ENCODE measurements at places on chromosomes 13 and 19.

DNA sequence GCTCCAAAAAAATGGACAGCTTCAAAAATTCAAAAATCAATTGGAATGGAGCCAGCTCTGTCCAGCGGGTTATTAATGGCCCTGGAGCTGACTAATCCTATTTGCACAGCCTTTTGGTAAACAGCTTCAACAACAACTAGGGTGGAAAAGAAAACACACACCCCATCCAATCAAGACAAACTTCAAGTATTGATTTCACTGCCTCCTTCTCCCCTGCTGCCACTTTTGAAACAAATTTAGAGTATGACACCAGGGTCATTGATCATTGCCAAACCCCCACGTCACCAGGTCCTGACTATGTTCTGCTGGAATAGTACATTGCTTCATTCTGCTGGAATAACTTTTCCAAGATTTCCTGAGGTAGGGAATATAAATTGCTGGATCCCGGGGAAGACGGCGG lies 56.8 kb upstream of the GTF3A start:
- no peak for DNase-seq

GRCh38 chr19:2813235-2814160 lies 6.2 kb upstream of the ZNF554 start:
- no peak for DNase-seq

- DNase-seq = no peak
These were observed 9.2 kb upstream of the CLC start for GRCh38 chr19:39746836-39747529.

DNA sequence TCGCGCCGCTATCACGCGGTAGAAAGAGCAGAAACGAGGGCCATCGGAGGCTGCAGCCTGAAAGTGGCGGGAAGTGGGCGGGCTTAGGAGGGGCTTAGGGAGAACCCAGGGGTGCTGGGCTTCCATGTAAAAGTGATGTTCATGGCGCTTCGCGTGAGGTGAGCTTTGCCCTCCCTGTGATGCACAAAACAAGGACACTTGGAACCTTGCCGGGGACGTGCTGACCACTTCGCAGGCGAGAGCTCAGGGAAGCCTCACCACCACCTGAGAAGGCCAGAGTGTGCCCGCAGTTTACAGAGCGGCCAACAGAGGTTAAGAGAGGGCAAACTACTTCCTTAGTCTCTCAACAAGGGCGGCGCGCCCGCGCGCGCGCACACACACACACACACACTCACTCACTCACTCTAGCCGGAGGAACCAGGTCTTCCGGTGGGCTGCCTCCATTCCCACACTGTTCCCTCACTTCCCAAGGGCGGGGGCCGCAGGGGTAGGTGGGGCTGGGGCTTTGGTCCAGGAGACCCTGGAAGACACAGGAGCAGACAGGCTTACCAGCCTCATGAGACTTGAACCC lies 651 bp downstream of the GAPDHS start:
- DNase-seq = peak; percentile 77

DNA sequence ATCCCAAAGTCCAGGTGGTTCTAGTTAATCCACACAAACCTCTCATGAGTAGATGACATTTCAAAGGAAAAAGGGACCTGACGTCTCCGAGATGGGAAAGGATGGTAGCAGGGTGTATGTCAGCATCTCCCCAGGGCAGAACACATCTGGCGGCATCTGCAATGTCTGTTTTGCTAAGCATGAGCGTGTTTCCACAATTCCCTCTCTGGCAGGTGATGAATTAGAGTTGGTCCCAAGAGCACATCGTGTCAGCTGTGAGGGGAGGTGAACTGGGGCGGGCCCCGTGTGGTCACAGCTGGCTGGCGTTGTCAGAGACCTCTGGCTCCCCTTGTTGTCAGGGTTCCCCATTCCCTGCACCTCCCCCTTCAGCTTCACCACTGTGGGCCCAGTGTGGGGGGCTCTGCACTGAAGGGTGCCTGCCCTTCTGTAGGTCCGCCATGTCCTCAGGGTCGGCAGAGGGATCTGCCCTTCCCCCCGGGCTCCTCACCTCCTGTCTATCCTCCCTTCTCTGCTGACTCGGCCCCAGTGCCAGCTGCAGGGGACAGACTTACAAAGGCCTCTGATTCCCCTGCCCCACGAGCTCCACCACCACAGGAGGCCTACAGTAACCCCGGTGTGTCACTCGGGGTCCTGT lies 58.2 kb downstream of the CDADC1 start:
- DNase-seq = no peak

- DNase-seq = no peak
These were observed 44.4 kb upstream of the FARP1 start for GRCh38 chr13:98098516-98098915.

- DNase-seq = no peak
These were observed 149.9 kb upstream of the SOX1 start for GRCh38 chr13:111917086-111917485.

GRCh38 chr13:41742917-41743552 lies 217.9 kb downstream of the VWA8 start:
- DNase-seq = no peak

DNA sequence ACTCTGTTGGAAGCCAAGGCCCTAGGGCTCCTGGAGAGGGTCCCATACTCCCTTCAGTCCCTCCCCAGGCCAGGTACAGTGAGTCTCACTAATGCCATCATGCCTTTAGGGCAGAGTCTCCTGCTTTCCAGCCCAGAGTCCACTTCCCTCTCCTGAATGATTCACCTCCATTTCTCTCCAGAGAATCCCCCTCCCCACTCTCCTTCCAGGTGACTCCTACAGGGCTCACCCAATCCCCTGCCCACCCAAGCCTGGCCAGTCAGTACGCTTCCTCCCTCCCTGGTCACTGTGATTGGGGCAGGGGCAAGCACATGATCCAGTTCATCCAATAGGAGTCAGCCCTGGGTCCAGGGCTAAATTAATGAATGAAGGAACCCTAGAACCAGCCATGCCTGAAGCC lies 35.0 kb upstream of the PNMA8B start:
- DNase-seq = no peak

DNA sequence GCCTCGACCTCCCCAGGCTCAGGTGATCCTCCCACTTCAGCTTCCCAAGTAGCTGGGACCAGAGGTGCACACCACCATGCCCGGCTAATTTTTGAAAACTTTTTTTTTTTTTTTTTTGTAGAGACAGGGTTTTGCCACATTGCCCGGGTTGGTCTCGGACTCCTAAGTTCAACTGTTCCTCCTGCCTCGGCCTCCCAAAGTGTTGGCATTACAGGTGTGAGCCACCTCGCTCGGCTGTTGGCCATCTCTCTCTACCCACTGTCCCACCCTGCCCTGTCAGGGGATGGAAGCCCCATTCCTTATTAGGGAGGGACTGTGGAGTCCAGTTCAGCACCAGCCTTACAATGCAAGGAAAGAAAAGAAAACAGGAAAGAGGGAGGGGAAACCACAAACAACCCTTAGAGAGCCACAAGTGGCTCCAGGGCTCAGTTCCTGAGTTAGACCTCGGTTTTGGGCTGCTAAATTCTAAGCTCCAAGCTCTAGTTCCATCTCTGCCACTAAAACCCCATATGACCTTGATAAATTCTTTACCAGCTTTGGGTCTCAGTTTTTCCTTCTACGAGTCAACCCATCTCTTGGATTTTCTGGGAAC lies 31.7 kb downstream of the ACTL9 start:
- DNase-seq = no peak

DNA sequence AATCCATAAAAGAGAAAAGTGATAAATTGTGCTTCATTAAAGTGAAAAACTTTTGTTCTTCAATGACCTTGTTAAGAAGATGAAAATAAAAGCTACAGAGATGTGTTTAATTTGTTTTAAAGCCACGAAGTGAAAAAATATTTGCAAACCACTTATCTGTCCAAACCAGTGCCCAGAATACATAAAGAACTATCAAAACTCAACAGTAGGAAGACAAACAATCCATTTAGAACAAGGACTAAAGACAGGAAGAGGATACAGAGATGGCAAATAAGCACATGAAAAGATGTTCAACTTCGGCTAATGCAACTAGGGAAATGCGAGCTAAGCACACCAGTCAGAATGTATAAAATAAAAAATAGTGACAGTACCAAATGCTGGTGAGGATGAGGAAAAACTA lies 15.0 kb downstream of the GJB6 start:
- DNase-seq = no peak

DNA sequence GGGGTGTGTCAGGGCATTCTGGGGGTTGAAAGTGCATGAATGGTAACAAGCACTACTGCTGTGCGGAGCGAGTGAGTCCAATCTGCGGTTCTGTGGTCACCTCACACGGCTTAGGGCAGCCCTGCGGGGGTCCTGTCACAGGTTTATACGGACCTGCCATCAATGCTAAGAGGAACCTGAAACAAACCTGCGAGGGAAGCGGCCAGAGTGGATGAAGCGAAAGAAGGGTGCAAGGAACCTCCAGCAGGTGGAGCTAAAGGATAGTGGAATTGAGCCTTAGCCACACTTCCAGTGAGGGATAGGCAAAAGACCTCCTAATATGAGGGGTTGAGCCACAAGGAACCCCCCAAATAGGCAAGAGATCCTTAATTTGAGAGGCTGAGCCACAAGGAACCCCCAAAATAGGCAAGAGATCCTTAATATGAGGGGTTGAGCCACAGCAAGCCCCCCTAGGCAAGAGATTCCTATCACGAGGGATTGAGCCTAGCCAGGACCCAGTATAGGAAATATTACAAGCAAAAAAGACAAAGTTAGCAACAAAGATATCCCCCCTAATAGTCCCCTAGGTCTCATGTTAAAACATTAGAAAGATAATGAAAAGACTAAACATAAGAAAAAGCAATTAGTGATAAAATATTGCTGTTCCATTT lies 6.3 kb upstream of the ZNF69 start:
- DNase-seq = peak; percentile 72

- no peak for DNase-seq
These were observed 1.0 kb downstream of the USE1 start for GRCh38 chr19:17216058-17216670.

- no peak for DNase-seq
These were observed 328 bp downstream of the CYP4F12 start for GRCh38 chr19:15673176-15673654.

GRCh38 chr13:51148223-51148951 lies 37.3 kb upstream of the C13orf42 start:
- no peak for DNase-seq

DNA sequence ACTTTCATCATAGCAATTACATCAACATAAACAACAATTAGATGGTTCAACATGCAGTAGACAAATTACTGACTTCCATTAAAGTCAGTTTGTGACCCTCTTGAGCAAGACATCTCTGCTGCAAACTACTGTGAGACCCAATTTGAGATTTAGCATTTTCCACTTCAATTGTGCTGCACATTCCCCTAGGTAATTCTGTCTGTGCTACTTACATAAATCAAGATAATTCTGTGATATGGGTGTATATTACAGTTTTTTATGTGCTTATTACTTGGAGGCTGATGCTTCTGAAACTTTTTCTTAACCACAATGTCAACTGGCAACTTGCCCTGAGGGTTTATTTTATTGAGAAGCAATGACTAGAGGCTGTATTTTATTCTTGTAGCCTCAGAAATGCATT lies 1714.4 kb downstream of the OLFM4 start:
- no peak for DNase-seq

GRCh38 chr13:88617176-88617575 lies 946.0 kb downstream of the SLITRK5 start:
- no peak for DNase-seq

- no peak for DNase-seq
These were observed 69.0 kb downstream of the KDM4B start for GRCh38 chr19:5037936-5038335.

- no peak for DNase-seq
These were observed 7.8 kb downstream of the ANKLE1 start for GRCh38 chr19:17289489-17289888.

DNA sequence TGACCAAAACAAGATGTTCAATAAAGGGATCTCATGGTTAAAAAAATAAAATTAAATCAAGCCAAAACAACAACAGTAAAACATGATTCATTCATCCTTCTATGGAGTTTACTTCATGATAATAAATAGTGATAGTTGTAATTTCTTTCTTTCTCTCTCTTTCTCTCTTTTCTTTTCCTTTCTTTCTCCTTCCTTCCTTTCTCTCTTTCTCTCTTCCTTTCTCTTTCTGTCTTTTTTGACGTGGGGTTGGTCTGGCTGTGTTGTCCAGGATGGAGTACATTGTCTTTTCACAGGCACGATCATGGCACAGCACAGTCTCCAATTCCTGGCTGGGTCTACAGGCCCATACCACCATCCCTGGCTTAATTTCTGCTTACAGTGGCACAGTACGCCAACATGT lies 29.1 kb upstream of the PCCA start:
- no peak for DNase-seq

DNA sequence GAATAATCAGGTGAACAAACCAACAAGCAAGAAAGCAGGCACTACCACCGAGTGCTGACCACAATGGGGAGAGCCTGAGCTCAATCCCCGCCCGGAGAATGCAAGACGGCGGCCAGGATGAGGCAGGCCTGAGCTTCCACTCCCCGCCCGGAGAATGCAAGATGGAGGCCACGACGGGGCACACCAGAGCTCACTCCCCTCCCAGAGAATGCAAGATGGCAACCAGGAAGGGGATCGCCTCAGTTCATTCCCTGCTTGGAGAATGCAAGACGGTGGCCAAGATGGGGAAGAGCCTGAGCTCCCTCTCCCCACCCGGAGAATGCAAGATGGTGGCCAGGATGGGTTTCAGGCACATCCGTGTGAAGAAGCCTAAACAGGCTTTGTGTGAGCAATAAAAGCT lies 24.7 kb upstream of the MIER2 start:
- no peak for DNase-seq

- DNase-seq = peak; percentile 68
These were observed at the start of gene ICAM3 for GRCh38 chr19:10339380-10339960. TSS of gene ICAM3 (minus strand) at chr19:10339624. CDS start at chr19:10339614, 10 bp downstream.

DNA sequence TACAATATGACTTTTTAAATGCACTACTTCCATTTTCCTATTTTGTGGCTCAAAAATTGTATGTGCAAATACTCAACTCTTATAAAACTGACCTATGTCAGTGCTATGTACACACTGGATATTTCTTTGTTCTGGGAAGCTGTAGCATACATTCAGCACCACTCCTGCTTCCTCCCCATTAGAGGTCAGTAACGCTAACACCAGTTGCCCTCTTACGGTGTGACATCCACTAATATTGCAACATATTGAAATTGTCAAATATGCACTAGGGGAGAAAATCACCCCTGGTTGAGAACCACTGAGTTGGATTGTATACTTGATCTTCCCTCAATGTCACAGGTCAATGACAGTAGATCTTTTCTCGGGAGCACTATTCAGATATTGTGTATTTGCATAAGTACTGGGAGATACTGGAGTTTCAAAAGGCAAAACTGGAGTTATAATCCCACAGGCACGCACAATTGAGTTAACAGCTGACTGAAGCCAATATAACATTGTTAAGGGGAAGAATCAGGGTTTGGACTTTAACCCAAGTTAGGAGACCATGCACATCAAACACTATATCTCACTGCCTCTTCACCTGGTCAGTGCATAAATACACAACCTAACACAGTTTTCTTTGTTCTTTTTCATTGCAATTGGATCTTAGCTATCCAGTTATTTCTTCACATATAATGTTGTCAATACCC lies 1276.5 kb upstream of the MIR17HG start:
- no peak for DNase-seq

DNA sequence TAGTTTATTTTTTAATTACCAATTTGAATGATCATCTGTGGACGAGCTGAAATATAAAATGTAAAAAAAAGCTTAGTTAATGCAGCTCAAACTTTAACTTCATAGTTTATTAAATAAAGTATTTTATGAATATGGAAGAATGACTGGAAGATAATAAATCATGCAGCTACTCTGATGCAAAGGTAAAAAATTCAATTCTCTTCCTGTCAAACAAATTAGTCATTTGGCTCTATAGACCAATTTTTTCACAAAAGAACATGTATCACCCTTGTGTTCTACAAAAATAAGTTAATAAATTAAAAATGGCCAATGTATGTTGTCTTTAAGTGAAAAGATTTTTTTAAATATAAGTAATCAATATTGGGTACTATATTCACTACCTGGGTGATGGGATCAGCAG lies 26.2 kb downstream of the EXOSC8 start:
- DNase-seq = no peak
